Naive B cell (primary cell): ENCODE measurements at places on chromosomes 3 and 15. TPM values are rescaled to one million over a fixed set of nuclear protein-coding genes. Genes with fewer than 3 reads are reported as not detected.

DNA sequence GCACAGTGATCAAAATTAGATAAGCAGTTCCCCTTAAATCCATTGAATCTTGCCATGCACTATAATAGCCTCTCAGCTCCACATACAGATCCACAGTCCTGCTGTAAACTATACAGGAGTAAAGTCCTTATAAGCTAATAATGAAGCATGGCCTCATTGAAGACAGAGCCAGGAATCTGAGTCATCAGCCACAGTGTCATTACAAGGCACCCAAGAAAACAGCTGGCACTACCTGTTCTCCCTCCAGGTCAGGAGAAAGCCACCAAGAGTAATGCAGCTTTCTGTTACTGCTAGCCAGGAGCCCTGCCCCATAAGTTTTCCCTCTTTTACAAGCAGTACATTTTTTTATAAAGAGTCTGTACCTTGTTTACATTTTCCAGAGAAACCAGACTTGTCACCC is 27.3 kb downstream of the WDR49 start:
- no peak for DNase-seq
- H3K4me1 ChIP-seq, result no peaks in the 10 kb centered on the region
- no peaks in the 10 kb centered on the region for H3K36me3 ChIP-seq
- H3K27me3 ChIP-seq, result no peaks in the 10 kb centered on the region

DNA sequence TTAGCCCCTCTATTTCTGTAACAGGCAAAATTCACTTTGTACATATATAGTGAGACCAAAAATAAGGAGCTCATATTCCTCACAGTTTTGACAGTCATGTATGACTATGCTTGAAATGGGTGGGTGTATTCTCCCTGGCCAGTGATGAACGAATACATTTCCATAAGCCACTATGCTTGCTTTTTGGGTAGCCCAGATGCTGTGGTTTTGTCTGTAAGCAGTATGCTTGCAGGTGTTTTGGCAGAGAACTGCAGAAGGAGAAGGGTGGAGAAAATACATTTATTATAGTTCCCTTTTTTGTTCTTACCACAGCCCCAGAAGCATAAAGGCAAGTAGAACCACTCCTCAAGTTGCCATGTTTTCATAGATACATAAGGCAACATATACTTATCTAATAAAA is 131.2 kb downstream of the RBMS3 start:
- no peaks in the 10 kb centered on the region for H3K27me3 ChIP-seq
- peak; percentile 23 for DNase-seq
- peaks cover 4% of the 10 kb centered on the region for H3K4me1 ChIP-seq
- no peak overlapping the region for H3K4me3 ChIP-seq
- H3K27ac ChIP-seq, result peak overlapping the region; percentile 69

GRCh38 chr3:140068494-140069017 is 133.6 kb downstream of the CLSTN2 start:
- no peaks in the 10 kb centered on the region for H3K27me3 ChIP-seq
- H3K4me3 ChIP-seq, result no peak overlapping the region
- H3K27ac ChIP-seq, result no peak overlapping the region
- DNase-seq, result no peak
- H3K4me1 ChIP-seq, result no peaks in the 10 kb centered on the region

GRCh38 chr15:89307791-89308190 is 26.8 kb downstream of the POLG start:
- H3K36me3 ChIP-seq, result no peaks in the 10 kb centered on the region
- no peak overlapping the region for H3K4me3 ChIP-seq
- H3K27me3 ChIP-seq, result no peaks in the 10 kb centered on the region

DNA sequence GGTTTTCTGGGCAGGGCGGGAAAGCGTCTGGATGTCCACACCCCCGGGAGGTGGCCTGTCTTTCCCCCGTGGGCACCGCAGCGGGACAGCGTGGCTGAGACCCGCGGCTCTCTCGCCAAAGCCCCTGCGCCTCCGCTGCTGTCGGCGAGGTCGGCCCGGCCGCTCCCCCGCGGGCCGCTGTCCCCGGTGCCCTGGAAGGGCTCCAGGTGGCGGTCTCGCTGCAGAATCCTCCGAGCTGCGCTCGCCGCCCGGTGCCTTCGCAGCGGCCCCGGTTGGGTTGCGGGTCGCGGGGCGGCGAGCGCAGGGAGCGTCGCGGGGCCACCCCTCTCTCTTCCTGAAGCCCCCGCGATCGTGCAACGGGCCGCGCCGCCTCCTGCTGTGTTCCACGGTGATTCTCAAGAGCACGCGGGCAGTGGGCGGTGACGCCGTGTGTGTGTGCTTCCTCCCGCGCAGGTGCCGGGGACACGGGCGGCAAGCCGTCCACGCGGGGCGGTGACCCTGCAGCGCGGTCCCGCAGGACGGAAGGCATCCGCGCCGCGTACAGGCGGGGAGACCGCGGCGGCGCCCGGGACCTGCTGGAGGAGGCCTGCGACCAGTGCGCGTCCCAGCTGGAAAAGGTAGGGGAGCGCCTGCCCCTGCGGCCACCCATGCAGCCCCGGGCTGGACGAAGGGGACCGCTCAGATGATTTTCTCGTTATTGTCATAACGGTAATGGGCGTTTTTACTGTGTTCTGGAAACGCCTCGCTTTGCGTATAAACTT is 54.4 kb downstream of the LRRK1 start:
- DNase-seq, result peak; percentile 5
- H3K27me3 ChIP-seq, result peaks cover 17% of the 10 kb centered on the region
- peaks cover 16% of the 10 kb centered on the region for H3K4me1 ChIP-seq
- no peak overlapping the region for H3K27ac ChIP-seq
- H3K36me3 ChIP-seq, result peaks cover 19% of the 10 kb centered on the region
- peak overlapping the region; percentile 17 for H3K4me3 ChIP-seq

GRCh38 chr3:126512916-126513650 is 4.5 kb downstream of the UROC1 start:
- no peaks in the 10 kb centered on the region for H3K4me1 ChIP-seq
- H3K36me3 ChIP-seq, result no peaks in the 10 kb centered on the region
- no peaks in the 10 kb centered on the region for H3K27me3 ChIP-seq
- DNase-seq, result no peak
- H3K4me3 ChIP-seq, result no peak overlapping the region

DNA sequence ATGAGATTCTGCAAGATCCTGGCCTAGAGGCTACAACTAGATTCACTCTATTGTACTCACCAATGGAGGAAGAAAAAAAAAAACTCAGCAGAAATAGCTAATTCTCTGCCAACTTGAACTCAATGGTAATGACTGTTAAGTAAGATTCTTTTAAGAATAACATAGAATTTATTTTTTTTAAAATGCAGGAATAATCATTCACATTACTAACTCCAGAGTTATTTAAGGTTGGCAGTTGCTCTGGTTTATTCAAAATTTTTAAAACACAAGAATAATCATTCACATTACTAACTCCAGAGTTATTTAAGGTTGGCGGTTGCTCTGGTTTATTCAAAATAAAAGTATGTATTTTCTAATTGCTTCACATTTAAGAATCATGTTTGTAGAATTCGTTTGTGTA is 1071.9 kb downstream of the IGSF11 start:
- no peaks in the 10 kb centered on the region for H3K4me1 ChIP-seq
- DNase-seq, result no peak
- no peak overlapping the region for H3K27ac ChIP-seq
- H3K27me3 ChIP-seq, result no peaks in the 10 kb centered on the region
- no peak overlapping the region for H3K4me3 ChIP-seq
- no peaks in the 10 kb centered on the region for H3K36me3 ChIP-seq

DNA sequence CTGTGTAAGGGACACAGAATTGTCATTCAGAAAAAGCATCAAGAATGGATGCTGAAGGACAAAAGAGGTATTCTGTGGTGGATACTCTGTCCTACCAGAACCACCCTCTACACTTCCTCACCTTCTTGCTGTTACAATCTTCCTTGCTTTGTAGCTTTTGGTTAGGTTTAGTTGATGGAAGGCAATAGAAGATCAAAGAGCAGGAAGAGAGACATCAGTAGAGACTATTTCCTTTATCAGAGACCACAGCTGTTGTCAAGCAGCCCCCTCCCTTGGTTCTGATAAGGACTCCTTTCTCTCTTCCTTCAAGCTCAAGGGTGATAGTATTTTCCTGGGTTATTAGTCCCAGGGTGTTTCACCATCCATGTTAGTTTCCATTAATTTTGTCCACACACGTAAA is 84.7 kb upstream of the ALCAM start:
- no peak for DNase-seq
- no peak overlapping the region for H3K4me3 ChIP-seq
- no peaks in the 10 kb centered on the region for H3K36me3 ChIP-seq
- no peaks in the 10 kb centered on the region for H3K27me3 ChIP-seq
- H3K4me1 ChIP-seq, result no peaks in the 10 kb centered on the region

GRCh38 chr3:96007650-96008195 is 806.7 kb upstream of the EPHA6 start:
- H3K4me3 ChIP-seq, result no peak overlapping the region
- DNase-seq, result no peak
- no peaks in the 10 kb centered on the region for H3K4me1 ChIP-seq
- no peaks in the 10 kb centered on the region for H3K36me3 ChIP-seq
- H3K27me3 ChIP-seq, result no peaks in the 10 kb centered on the region
- H3K27ac ChIP-seq, result peak overlapping the region; percentile 3

- H3K27me3 ChIP-seq, result no peaks in the 10 kb centered on the region
- H3K27ac ChIP-seq, result peak overlapping the region; percentile 63
- H3K4me3 ChIP-seq, result peak overlapping the region; percentile 74
These were observed 138.4 kb downstream of the PLCL2 start for GRCh38 chr3:17023006-17023664.

DNA sequence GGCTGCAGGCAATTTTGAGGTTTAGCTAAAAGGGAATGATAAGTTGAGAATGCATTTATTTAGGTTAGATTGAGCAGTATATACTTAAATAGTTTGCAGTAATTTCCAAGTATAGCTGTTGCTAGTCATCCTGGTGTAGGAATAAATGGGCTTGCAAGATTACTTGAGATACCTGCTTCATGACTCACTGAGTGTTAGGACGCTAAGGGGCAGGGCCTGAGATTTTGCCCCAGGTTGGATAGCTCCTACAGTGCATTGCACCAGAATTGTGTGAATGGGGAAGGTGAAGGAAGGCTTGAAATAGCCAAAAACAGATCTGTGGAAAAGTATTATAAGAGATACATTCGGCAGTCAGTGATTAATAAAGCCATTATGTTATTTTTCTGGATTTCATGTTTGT is 72.8 kb downstream of the KCNH8 start:
- H3K27ac ChIP-seq, result no peak overlapping the region
- H3K36me3 ChIP-seq, result no peaks in the 10 kb centered on the region
- H3K27me3 ChIP-seq, result no peaks in the 10 kb centered on the region
- no peak overlapping the region for H3K4me3 ChIP-seq

DNA sequence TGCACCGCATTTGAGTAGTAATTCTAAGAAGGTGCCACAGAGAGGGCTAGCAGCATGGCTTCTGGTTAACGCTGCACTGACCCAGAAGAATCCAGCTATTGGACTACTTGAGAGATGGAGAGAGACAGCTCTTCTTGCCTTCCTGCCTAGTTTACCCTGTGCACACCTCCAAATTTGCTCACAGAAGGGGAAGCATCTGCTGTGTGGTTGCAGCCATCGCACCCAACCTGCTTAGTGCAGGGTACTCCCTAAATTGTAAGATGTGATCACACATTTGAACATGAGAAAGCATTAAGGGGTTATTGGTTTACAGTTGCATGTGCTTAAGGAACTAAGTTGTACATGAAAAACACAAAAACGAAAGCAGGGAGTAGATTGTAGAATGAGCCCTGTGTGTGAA is 122.1 kb downstream of the FOXB1 start:
- H3K4me1 ChIP-seq, result peaks cover 9% of the 10 kb centered on the region
- no peaks in the 10 kb centered on the region for H3K27me3 ChIP-seq
- H3K36me3 ChIP-seq, result no peaks in the 10 kb centered on the region

GRCh38 chr3:195566797-195567196 is 16.9 kb downstream of the APOD start:
- peaks cover 16% of the 10 kb centered on the region for H3K4me1 ChIP-seq
- H3K4me3 ChIP-seq, result no peak overlapping the region
- H3K27ac ChIP-seq, result no peak overlapping the region

DNA sequence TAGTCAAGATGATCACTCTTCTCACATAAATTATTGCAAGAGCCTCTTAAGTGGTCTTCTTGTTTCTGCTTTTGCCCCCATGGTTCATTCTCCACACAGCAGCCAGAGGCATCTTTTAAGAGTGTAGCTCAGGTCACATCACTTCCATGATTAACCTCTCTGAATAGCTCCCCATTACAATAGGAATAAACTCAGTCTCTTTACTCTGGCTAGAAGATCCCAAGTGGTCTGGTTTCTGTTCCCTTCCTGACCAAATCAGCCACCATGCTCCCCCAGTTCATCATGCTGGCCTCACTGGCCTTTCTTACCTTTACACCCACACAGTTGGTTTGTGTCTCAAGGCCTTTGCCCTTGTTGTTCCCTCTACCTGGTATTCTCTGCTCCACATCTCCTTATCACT is 8.2 kb downstream of the HHATL start:
- H3K27me3 ChIP-seq, result no peaks in the 10 kb centered on the region
- H3K4me3 ChIP-seq, result no peak overlapping the region
- no peak for DNase-seq
- H3K36me3 ChIP-seq, result no peaks in the 10 kb centered on the region
- H3K4me1 ChIP-seq, result no peaks in the 10 kb centered on the region

- H3K4me3 ChIP-seq, result peak overlapping the region; percentile 97
- peak overlapping the region; percentile 83 for H3K27ac ChIP-seq
- peaks cover 43% of the 10 kb centered on the region for H3K4me1 ChIP-seq
- no peaks in the 10 kb centered on the region for H3K36me3 ChIP-seq
- no peaks in the 10 kb centered on the region for H3K27me3 ChIP-seq
- DNase-seq, result peak; percentile 93
These were observed 557 bp downstream of the ELL3 start for GRCh38 chr15:43776101-43776717.

- H3K27ac ChIP-seq, result no peak overlapping the region
- H3K4me3 ChIP-seq, result no peak overlapping the region
These were observed 231.5 kb downstream of the LRTM1 start for GRCh38 chr3:54696313-54696712.

DNA sequence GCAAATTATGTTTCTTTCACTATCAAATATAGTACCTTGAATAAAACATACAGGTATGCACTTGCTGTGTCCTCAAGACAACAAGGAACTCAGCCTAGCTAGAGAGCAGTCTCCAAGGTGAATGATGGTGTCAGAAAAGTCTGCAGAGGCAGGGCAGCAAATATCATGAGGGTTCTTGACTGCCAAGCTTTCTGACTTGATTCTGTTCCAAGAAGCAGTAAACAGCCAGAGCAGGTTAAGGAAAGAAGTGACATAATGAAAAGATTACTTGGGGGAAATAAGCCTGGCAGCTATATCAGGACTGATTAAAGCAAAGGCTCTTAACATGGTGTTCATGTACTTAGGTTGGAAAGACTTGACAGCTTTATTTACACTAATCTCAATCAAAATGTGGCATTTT is 192.2 kb upstream of the GADL1 start:
- no peak for DNase-seq
- no peaks in the 10 kb centered on the region for H3K27me3 ChIP-seq
- no peaks in the 10 kb centered on the region for H3K4me1 ChIP-seq
- H3K4me3 ChIP-seq, result no peak overlapping the region
- no peak overlapping the region for H3K27ac ChIP-seq

Gene SPTSSB
- 0.23 TPM for polyA plus RNA-seq

Gene FRG2C
- polyA plus RNA-seq, result not detected

Gene DGKG
- polyA plus RNA-seq, result not detected

Gene PLA1A
- polyA plus RNA-seq, result not detected

Gene PLIN1
- polyA plus RNA-seq, result not detected
